Choroid plexus epithelial cell (primary cell): ENCODE measurements at places on chromosomes 16 and 17.

GRCh38 chr17:39081851-39082250 lies 69.6 kb downstream of the PLXDC1 start:
- DNase-seq = no peak

- DNase-seq = no peak
Measured at GRCh38 chr17:7133424-7133823, 18.8 kb upstream of the ASGR2 start.

GRCh38 chr16:20674684-20675487 lies 22.6 kb downstream of the ACSM1 start:
- DNase-seq = no peak

- peak; percentile 54 for DNase-seq
Measured at GRCh38 chr17:39671651-39672521, 3.6 kb downstream of the PNMT start.

- no peak for DNase-seq
Measured at GRCh38 chr16:51237207-51237606, 86.1 kb upstream of the SALL1 start.

- DNase-seq = no peak
Measured at GRCh38 chr17:50097926-50098325, 2.8 kb downstream of the PDK2 start.

DNA sequence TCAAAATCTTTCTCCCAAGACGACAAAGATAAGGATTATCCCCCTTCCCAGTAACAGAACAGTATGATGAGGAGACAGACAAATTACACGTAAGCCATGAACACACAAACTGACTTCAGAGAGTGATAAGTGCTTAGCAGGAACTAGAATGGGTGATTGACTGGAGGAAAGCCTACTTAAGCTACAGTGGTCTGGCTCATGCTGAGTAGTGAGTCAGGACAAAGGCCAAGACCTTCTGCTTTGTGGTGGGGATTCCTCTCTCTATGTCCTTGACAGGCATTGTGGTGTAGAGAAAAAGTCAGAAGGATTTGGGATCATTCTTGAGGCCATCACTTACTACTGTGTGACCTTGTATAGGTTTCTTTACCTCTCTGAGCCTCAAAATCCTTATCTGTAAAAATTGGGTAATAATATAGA lies 381.9 kb upstream of the CCL2 start:
- no peak for DNase-seq

DNA sequence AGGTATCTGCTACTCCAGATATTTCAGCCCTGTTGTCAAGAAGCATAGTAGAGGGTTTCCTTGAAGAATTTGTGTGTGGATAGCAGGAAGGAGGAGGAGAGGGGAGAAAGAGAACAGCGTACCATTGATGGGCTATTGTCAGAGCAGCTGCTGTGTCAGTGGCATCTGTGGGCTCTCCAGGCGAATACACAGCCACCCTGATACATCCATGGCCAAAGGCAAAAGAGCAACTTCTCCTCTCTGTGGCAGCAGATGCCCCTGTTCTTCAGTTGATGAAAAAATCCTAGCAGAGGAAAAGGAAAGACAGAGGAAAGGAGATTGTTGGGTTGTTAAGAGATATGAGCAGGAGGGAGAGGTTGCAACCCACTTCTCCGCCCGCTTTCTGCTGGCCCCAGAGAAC lies 12.2 kb upstream of the KCNJ2 start:
- no peak for DNase-seq

DNA sequence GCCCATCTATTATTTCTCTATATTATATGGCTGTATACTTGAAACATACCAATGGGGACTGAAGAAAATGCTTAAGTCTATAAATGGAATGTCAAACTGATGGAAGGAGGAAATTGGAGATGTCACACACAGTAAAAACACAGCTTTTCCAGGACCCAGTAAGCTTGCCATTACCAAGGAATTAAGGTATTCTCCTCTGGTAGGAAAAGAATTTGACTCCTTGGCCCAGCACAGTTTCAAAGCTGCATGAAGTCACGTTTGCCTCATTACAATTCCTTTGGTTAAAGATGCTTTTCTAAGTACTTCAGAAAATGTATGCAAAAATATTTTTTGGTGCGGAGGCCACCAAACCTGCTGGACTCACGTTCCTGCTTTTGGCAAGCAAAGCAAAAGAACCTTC lies 48.5 kb downstream of the CDH13 start:
- peak; percentile 55 for DNase-seq

DNA sequence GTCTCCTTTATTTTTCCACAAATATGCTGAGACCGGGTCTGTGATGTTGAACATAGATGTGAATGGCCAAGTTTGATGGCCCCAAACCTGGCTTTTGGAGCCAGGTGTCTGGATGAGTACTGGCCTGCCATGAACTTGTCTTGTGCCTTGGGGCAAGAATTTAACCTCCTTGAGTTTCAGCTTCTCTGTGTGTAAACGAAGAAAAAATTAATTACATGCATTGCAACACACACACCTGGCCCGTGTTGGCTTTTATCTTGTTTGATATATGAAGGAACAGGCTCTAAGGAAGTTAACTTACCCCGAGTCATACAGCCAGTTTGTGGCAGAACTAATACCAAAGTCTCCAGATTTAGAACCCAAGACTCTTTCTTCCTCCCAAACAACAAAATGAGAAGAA lies 13.1 kb downstream of the FBXO39 start:
- DNase-seq = no peak

- no peak for DNase-seq
Measured at GRCh38 chr16:4945560-4946502, 8.9 kb upstream of the PPL start.

GRCh38 chr16:11331967-11332366 lies 13.3 kb upstream of the RMI2 start:
- no peak for DNase-seq

DNA sequence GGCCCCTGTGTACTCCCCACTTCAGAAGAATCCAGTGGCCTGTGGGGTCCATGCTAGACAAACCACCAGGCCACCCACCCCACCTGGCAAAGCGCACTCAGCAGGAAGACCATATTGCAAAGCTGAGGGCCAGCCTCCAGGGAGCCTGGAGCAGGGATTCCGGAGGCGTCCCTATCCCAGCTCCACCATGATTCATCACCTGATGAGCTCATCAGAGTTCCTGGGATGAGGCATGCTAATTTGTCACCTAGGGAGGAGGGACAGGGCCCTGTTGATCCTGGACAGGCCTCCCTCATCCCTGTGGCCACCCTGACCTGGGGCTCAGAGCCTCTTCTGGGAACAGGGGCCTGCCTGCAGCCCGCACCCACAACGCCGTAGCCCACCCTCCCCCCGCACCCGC lies 131.6 kb upstream of the PLCG2 start:
- peak; percentile 30 for DNase-seq

DNA sequence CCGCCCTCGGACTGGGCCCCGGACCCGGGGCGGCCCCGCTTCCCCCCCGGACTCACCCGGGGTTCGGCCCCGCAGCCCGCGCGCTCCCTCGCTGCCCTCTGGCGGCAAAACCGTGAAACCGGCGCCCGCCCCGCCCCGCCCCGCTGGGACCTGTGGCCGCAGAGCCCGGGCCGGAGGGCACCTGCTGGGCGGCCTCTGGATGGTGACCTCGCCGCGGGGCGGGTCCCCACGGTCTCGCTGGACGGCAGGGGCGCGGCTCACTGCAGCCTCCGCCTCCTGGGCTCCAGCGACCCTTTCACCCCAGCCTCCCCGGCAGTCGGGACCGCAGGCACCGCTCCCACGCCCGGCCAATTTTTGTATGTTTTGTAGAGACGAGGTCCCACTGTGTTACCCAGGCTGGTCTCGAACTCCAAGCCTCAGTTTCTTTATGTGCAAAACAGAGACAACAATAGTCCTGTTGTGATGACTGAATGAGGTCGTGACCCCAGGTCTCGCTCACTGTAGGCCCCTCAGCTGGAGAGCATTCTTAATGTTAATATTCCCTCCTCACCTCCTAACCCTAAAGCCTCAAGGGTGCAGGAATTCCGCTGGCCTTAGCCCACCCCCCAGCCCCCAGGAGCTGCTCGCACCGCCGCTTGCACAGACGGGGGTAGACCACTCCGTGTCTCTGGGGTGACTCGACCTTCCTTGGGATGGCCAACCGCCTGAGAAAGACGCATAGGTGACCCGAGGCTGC lies 33.7 kb upstream of the RPH3AL start:
- DNase-seq = peak; percentile 17

DNA sequence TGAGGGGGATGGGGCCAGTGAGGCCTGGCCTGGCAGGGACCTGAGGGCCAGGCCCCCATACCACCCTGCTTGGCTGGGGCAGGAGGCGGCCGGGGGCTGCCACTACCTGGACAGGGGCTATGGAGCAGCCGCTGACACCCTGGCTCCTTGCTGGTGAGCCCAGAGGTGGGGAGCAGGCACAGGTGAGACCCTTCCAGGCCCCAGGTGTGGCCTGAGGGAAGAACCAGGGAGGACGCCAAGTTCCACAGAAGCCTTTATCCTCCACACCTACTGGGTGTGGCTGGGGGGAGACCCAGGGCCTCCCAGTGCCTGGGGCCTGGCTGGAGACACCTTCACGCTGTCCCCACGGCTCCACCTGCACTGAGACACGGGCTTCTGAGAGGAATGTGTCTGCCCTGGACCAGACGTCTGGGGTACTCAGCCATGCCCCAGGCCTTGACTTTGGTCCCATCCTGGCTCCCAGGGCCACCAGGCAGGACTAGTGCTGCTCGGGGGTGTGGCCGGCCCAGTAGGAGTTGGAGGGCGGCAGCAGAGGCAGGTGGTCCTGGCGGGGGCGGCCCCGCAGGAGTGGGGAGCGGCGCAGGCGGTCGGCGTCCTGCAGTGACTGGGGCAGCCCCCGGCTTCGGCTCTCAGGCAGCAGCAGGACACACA lies 4.7 kb downstream of the SLC22A31 start:
- no peak for DNase-seq
